ENCODE measurements at places on chromosomes 13 and 19.

DNA sequence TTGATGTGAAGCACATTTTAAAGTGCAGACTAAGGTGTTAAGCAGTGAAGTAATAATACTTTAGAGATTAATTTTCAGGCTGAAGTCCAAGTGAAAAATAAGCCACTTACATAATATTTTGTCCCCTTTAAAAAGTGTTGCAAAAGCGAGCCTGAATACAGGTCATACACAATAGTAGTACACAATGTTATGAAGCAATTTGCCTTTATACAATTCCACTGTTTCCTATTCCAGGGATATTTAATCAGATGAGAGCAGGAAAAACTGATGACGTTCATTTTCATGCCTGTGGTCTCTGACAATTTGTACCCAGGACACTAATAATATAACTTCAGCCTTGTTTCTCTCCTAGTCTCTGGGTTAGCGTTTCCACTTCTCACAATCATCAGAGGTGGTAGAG is 916.7 kb downstream of the PCDH9 start:
- no peak for DNase-seq

- no peak for DNase-seq
These were observed 8.0 kb downstream of the UBXN6 start for GRCh38 chr19:4449639-4450028.

DNA sequence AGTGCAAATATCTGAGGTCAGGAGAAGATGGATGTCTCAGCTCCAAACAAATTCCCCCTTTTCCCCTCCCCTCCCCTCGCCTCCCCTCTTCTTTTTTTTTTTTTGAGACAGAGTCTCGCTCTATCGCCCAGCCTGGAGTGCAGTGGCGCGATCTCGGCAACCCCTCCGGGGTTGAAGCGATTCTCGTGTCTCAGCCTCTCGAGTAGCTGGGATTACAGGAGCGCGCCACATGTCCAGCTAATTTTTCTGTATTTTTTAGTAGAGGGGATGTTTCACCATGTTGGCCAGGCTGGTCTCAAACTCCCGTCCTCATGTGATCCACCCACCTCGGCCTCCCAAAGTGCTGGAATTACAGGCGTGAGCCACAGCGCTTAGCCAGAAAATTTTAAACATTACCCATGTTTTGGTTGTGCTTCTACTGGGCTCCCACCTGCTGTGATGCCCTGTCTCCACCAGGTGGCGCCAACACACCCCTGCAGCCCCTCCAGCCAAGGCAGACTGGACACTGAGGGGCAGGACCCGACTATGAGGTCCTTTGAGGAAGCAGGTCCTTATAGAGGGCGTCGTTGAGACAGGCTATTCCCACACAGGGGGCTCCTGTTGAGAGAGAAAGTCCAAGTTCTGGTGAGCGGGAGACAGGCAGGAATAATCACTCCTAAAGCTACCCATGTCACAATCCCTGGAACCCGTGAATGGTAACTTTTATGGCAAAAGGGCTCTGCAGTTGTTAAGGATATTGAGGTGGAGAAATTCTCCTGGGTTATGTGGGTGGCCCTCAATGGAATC is 6.3 kb downstream of the ERICH4 start:
- DNase-seq = peak; percentile 85

- peak; percentile 49 for DNase-seq
These were observed 452 bp downstream of the PIAS4 start for GRCh38 chr19:4007836-4008539.

DNA sequence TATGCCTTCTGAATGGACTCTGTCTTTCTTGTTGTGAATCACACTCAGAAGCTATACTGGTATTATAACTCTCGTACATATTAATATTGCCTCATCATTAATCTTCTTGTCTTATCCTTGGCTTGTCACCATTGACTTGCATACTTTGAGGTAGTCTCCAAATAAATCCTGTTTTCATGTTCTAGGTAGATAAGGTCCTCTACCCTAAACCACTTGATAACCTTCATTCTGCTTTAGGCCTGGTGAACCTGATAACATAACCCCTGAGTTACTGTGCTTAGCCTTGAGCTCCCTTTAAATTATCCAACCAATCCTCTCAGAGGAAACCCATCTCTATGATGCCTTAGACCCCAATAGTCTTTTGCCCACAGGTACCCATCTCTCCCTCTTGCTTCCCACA is 1162.3 kb downstream of the SLITRK1 start:
- DNase-seq = no peak

DNA sequence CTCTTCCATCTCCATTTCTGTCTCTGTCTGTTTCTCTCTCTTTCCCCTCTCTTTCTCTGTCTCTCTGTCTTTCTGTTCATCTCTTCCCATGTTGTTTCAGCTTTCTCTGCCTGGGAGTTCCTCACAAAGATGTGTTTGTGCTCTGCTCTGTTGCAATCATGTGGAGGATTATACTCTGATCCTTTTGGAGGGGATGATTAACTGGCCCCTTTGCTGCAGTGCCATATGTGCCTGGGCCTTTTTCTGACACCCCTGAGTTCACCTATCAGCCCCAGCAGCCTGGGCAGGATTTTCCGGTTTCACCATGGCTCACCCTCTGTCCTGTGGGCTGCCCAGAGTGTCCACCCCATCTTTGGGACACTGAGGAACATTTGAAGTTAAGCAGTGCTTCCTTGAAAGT is 9.0 kb upstream of the TEX26 start:
- DNase-seq = no peak

GRCh38 chr13:36135876-36136275 is 4.7 kb upstream of the DCLK1 start:
- no peak for DNase-seq

DNA sequence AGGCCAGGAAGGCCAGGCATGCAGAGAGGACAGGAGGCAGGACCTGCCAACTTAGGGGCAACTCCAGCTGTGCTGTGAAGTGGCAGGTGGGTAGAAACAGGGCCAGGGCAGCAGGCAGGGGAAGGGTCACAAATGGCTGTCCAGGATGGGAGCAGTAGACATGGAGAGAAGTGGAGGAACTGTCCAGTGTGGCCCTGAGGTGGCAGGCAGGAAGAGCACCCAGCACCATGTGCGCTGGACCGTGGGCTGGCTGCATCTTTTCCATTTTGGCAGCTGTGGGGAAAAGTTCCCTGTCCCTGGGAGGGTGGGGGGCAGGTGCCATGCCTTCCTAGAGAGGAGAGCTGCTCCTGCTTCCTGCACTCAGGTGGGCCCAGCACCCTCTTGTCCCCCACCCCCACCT is 13.8 kb downstream of the DEDD2 start:
- DNase-seq = no peak

- no peak for DNase-seq
These were observed 51.1 kb downstream of the DNM2 start for GRCh38 chr19:10768936-10769335.

DNA sequence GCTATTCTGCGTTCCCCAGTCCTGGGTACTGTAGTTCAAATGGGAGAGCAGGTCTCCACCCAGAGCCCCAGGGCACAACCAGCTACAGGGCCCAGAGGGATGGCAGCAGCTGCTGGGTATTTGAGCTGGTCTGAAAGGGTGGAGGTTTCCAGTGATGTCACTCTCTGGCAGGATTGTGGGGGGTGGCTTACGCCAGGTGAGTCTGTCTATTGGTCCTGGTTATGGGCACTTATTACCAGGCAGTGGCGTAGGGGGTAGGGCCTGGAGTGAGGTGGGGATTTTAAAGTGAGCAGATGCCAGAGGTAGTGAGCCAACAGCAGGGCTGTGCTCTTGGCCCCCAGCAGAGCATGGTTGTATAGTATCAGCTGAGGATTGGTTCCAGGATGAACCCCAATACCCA is 6.2 kb downstream of the RPS19 start:
- no peak for DNase-seq

DNA sequence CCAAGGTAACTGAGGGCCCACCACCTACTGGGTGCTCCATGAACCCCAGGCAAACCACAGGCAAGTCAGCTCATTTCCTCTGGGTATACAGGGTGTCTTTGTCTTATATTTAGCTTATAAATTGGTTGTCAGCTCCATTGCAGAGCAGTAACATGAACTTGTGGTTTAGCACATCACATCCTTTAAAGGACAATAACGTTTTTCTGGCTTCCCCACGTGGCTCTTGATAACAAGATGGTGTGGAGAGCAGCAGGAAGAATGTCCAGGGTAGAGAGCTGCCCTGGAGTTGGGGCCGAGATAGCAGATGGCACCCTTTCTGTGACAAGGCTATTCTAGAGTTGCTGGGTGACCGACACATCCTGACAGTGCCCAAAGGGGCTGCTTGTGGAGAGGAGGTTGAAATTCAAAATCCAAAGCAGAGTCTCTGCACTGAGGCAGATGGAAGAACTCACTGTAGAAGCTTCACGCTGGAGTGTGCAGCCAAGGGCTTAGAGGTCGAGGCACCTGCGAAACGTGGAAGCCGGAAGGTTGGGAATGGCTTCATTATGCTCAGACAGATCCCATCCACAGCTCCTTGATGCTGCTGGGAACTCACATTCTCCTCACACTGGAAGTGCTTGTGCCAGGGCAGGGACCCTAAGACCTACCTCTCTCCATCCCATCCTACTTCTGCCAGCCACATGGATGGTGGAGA is 133.0 kb upstream of the FRY start:
- no peak for DNase-seq

GRCh38 chr13:111506621-111507020 is 186.2 kb downstream of the TEX29 start:
- no peak for DNase-seq

- no peak for DNase-seq
These were observed 72.4 kb upstream of the ZDHHC20 start for GRCh38 chr13:21531455-21531854.

DNA sequence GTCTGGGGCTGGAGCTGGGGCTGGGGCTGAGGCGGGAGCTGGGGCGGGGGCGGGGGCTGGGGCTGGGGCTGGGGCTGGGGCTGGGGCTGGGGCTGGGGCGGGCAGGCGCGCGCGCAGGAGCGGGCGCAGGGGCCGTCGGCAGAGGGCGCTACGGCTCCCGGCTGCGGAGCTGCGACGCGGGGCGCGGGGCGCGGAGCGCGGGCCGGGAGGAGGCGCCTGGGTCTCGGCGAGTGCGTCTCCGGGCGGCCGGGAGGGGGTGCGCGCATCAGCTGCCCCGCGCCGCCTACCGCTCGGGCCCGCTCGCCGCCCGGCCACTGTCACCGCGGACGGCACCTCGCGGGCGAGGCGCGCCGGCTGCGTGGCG is 422 bp upstream of the MTUS2 start:
- DNase-seq = peak; percentile 71

DNA sequence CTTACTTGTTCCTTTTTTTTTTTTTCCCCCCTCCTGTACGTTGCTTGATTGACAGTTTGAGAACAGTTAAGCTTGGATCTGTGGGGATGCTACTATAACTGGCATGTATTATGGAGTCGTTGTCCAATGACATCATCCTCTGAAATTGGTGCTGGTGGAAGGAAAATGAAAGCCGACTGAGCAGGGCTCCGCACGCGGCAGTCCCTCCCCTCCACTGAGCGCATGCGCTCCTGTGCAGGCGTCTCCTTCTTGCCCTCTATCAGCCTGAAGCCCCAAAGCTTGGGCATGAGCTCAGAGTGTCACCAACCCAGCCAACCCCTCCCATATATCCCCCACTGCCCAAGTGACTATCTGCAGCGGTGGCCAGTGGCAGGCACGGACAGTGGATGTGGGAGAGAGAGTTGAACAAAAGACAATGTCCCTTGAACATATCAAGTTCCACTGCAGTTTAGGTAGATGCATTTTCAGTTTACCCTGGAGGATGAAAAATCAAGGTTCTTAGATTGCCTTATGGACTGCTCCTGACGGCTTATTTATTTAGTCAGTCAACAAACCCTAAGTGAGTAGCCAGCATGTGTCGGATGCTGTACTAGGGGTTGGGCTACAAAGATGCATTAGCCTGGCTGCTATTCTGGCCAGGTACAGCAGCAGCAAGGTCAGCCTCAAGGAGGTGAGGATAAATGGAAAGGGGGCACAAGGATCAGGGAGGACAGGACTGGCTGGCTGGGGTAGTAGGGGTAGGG is 20.8 kb downstream of the MBNL2 start:
- no peak for DNase-seq

- DNase-seq = peak; percentile 78
These were observed at the start of gene ARHGEF1 for GRCh38 chr19:41882568-41883462. ARHGEF1 (plus strand) TSS chr19:41883184; CDS start chr19:41888083, 4,899 bp downstream.

DNA sequence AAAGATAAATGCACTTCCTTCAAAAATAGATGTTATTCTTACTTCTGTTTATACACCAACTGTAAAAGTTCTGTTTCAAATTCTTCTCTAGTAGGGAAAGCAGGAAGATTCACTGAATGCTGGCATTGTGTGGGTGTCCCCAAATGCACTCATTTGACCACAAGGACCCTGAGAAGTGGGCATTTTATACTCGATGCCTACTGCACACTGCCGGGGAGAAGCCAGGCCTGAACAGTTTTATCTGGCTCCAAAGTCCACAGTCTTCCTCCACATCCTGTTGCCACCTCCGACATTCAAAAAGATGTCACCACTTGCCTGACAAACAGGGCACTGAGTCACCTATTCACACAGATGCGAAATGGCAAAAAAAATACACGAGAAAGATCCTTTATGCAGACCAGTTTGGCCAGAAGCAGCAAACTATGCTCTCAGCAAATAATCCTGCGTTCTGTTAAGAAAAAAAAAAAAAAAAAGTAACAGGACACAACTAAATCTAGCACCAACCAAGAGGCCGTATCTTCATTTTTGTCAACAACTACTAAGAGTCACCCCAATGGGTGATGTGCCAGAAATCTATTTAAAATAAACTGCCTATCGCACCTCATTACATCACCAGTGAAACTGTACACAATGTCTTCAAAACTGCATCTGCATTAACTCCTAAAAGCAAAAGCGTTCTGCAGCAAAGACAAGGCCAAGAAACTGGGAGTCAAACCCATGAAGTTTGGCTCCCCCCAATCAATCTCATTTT is 6.2 kb downstream of the ZC3H4 start:
- no peak for DNase-seq

DNA sequence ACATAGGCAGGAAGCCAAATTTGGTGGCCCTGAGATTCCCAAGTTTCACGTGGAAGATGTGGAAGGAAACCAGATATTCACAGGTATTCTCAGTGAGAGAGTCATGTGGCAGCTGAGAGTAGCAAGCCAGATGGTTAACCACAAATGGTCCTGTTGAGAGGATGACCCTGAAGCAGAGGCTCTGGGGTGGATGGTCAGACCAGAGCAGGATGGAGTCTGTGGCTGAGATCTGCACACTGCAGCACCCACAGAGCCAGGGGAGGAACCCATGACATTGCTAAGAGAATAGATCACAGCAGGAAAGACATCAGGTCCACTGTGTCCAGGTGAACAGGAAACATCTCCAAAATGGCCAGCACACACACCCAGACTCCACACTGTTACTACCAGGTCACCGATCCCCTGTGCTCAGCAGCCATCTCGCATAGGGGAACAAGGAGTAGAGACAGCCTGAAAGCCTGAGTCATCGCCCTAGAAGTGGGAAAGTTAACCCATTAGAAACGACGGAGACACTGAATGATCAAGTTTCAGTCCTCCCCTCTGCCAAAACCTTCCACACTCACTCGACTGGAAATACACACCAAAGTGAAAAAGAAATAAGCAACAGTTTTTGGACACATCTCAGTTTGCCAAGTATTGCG is 160.0 kb downstream of the RBM26 start:
- DNase-seq = no peak

DNA sequence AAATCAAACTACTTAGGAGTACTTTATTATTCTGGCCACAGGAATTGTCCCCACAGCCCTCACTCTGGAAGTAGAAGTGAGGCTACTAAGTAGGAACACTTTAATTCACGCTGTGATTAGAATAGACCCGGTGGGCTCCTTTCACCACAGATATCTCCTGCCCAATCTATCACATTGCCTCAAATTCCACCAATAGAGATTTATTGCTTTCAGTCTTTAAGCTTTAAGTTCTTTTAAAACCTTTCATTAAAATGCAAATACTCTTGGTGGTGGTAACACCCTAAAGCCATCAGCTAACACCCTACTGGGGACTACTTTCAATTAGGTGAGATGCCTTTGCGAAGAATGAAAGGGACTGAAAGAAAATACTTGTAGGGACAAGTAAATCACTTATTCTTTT is 181.9 kb downstream of the DACH1 start:
- DNase-seq = no peak

Data from HuH-7.5 (cell line).